Midbrain (tissue), 1 donor: ENCODE measurements at places on chromosomes 1 and 21.
A peak's percentile ranks its signal among the peaks of the same experiment; 100 is the strongest.

DNA sequence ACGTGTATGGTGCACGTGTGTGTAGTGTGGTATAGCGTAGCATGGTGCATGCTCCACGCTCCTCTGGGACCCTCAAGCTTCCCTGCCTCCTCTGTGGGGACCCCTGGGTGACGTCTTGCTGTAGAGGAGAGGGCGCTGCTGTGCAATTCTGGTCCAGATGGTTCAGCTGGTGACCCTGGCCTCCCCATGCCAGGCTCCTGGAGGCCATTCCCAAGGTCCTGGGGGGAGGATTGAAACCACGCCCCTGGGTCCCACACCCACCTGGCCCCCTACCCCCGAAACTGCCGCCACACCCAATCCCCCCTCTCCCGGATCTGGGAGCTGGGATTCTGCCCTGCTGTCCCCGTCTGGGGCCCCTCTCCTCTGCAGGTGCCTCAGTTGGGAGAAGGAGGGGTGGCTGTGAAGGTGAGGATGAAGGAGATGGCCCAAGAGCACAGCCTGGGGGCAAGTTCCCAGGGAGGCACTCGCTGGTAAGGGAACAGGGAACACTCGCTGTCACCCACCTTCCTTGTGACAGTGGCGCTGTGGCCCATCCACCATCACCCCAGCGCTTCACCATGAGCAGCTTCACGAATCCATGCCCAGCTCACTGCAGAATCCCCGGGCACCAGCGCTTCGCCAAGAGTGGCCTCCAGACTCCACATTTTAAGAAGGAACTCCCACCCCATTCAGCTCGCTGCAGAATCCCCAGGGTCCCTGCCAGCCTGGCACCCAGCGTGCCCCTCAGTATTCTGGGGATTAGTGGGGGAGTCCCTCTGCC lies 38.0 kb downstream of the WDR4 start:
- DNase-seq: no peak

- peak; percentile 28 for DNase-seq
Observed at GRCh38 chr1:243264717-243265116, 8.9 kb downstream of the SDCCAG8 start.

- DNase-seq: no peak
Observed at GRCh38 chr21:44902268-44903049, 18.2 kb downstream of the ITGB2 start.

- peak; percentile 20 for DNase-seq
Observed at GRCh38 chr1:155392898-155393411, 72.3 kb downstream of the RUSC1 start.

GRCh38 chr1:5297180-5297885 lies 642.9 kb downstream of the AJAP1 start:
- peak; percentile 80 for DNase-seq

- DNase-seq: no peak
Observed at GRCh38 chr21:45478816-45479669, 63.2 kb downstream of the SLC19A1 start.

DNA sequence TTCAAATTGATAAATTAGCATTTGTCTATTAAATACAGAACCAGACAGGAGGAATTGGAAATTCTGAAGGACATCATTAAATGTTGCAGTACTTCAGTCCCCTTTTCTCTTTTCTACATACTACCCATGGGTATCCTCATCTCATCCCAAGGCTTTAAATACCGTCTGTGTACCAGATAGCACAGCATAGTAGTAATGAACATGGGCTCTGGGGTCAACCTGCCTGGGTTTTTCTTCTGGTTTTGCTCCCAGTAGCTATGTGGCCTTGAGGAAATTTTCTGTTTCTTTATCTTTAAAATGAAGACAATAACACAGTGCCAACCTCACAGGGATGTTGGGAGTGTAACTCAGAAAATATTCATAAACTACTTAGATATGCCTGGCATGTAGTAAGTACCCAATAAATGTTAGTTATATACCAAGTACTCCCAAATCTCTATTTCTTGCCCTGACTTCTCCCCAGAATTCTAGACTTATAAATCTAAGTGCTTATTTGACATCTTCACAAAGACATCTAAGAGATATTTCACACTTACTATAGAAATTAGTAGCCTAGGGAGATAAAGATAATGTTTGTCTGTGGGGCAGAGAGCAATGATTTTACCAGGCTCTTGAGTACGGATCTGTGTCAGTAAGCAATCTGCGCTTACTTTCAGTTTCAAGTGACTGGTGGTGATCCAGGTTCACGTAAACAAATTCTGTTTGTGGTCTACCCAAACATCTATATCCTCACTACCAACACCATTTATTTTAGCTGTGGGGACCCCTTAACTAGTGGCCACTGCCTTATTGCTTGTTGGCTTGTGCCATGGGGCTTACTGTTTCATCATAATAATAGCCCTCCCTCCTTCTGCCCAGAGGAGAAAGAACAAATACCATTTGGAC lies 37.3 kb downstream of the VANGL2 start:
- no peak for DNase-seq

GRCh38 chr21:39663742-39664492 lies 51.2 kb downstream of the B3GALT5 start:
- DNase-seq: no peak

- DNase-seq: no peak
Observed at GRCh38 chr1:59100708-59101374, 196.1 kb upstream of the FGGY start.

- DNase-seq: no peak
Observed at GRCh38 chr1:86429122-86429725, 5.3 kb downstream of the CLCA2 start.

GRCh38 chr1:87598429-87598828 lies 269.7 kb downstream of the LMO4 start:
- DNase-seq: no peak

- no peak for DNase-seq
Observed at GRCh38 chr1:223717695-223718363, 5.5 kb downstream of the CAPN2 start.

DNA sequence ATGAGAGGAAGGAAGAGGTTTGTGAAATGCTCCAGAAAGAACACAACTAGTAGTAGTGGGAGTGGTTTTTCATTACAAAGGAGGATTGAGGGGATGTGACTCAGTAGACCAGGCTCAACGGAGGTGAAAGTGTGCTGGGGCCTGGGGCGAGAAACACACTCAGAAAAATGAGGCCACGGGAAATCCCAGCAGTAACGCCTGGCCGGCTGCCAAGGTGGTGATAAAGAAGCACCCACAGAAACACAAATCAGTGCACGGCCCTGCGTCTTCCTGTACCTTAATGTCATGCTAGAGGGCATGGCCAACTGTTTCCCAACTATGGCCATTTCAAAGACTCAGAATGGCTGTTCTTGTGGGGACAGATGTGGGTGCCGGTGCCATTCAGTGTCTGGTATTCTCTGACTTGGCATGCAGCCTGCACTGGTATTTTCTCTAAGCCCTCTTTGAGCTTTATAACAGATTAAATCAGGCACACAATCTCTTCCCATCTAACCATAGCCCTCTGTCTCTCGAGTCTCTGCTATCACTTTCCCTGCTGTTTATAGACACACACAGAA lies 38.2 kb downstream of the URB2 start:
- DNase-seq: peak; percentile 56

DNA sequence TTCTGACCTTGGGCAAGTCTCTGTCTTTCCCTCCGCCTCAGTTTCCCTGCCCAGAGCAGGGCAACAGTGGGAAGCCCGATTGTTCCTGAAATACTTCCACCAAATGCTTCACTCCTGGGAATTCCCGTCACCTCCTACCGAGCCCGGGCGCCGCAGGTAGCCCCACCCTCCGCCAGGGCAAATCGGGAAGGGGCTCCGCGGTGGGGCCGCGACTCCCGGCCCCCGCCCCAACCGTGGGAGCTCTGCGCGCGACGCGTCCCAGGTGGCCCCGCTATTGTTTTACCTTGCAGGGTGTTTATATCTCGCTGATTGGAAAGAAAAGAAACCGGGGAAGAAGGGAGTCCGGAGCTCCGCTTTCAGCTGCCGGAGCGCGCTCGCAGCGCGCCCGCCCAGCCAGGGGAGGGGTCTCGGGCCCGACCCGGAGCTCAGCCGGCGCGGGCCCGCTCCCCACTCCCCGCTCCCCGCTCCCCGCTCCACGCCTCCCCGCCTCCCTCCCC lies 407 bp downstream of the IGSF3 start:
- no peak for DNase-seq

DNA sequence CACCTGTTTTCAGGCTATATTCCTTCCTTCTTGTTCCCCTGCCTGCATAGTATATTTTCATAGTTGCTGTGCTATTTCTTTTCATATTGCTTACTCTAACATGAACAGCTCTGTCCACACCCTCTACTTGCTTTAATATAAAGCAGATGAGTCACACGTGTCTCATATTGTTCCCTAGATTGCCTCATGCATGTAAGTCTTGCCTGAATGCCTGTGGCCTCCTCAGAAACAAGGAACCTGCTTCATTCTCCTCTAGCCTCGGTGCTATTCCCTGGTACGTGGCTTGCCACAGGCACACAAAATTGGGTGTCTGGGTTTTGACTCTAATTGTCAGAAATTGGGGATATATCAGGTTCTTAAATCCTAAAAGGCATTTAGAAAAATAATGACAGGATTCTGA lies 16.5 kb upstream of the PKP1 start:
- DNase-seq: no peak

- DNase-seq: no peak
Observed at GRCh38 chr1:48810740-48811139, 34.0 kb upstream of the BEND5 start.

GRCh38 chr1:210262897-210263272 lies 30.3 kb downstream of the SERTAD4 start:
- DNase-seq: no peak

- DNase-seq: no peak
Observed at GRCh38 chr1:98821379-98821778, 159.9 kb downstream of the SNX7 start.

DNA sequence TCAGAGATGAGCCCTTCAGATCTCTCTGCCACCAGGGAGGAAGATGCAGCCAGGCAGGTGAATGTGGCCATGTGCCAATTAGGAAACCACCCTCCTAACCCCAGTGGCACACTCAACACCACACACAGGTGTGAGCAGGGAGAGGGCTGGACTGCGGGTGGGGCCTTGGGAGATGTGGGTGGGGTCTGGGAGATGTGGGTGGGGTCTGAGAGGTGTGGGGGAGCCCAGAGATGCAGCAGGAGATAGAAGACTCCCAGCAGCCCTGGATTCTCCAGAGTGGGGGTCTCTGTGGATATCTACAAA lies 43.2 kb upstream of the COL6A1 start:
- DNase-seq: no peak

DNA sequence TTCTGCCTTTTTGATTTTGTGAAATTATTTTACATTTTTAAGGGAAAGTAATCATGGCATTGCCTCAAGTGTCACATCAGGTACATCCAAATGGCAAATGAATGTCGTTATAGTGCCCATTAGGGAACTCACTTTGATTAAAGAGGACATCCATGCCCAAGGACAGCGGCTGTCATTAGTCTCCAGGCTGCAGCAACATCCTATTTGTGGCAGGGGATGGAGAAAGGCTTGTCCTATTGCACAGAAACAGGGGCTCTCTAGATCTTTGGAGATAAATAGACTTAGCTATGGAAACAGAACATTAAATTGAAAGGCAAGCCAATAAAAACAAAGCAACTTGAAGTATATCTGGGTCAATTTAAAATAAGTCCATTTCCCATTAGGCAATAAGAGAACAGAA lies 439.3 kb downstream of the NEGR1 start:
- no peak for DNase-seq

DNA sequence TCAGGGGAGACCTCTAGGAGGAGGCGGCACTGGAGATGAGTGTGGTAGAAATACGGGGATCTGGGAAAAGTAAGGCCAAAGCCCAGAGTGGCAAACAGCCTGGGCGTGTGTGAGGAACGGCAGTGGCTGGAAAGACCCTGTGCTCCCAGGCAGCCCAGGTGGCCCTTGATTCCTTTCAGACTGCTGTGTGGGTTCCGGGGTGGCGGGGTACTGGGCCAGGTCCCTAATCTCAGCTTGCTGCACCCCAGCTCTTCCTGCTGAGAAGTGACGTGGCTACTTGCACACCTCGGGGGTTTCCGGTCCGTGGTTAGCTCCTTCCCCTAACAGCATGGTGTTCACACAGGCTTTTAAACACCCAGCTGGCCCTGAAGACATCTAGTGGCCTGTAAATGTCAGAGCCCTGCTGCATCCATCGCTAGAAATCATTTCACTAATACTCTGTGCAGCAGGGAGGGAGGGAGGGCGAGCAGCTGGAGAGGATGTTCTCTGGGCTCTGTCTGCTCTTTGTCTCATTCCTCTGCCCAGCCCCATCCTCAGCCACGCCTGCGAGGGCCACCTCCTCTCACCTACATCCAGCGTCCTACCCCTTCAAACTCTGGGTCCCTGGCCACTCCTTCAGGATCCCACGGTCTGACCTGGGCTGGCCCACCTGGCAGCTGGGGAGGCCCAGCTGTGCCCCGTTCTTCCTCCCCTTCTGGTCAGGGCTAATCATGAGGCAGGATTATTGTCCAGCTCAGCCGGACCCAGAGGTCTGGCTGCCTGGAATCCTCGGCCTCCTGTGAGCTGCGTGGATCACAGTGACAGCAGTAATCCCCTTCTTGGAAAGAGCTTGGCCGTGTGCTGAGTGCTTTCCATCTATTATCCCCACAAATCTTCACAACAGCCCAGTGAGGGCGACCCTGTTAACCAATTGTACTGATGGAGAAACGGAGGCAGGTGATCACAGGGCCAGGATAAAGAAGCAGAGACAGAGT lies 7.2 kb downstream of the ZDHHC18 start:
- no peak for DNase-seq

GRCh38 chr1:24999426-24999825 lies 69.3 kb upstream of the RUNX3 start:
- no peak for DNase-seq

GRCh38 chr1:66623812-66624211 lies 89.9 kb downstream of the SGIP1 start:
- DNase-seq: no peak

GRCh38 chr1:153192697-153193096 lies 10.5 kb upstream of the LELP1 start:
- DNase-seq: no peak

DNA sequence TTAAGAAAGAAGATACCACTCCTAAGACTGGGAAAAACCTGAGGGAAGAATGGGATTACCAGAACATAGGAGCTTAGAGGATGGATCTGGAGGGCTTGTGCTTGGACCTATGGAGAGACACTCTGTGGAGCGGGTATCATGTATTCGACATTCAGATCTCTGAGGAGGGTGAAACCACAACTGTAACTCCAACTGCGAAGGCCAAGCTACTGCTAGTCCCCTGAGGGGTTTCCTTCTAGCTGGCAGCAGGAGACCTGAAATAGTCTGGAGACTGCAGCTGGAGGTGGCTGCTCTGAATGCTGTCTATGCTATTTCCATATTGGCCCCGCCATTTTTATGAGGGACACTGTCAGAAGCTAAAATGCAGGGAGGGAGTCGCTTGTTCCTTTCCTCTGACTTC lies 462.3 kb downstream of the PTPRC start:
- DNase-seq: no peak

DNA sequence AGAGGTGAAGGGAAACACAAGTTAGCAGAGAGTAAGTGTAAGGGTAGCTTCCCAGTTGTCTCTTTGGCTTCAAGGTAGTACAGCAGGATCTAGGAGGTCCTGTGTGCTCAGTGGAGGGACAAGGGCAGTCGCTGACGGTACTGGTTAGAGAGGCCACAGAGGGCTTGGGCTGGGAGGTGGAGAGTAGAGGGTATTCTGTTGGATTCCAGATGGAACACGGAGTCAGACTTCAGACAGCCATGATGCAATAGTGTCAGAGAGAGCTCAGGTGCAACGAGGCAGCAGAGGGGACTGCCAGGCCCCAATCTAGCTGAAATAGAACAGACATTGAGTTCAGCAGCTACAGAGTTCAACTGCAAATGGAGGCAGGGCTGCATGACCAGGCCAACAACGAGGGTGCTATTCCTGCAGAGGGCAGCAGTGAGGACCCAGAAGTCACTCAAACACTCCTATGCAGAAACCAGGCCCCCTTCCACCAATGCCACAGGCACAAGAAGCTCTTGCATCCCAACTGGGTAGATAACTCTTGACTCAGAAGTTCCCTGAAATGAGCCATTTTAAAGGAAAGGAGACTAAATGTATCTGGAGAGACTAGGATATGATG lies 325.0 kb upstream of the ESRRG start:
- no peak for DNase-seq
